ENCODE measurements at places on chromosomes 5 and 9.

GRCh38 chr5:96703384-96703920, 41.3 kb downstream of the CAST start:
- peak; percentile 36 for DNase-seq

GRCh38 chr9:135692410-135692809, 6.9 kb downstream of the SOHLH1 start:
- DNase-seq = peak; percentile 14

- no peak for DNase-seq
These were observed 196.6 kb upstream of the OTULINL start for GRCh38 chr5:14385019-14385418.

- DNase-seq = no peak
These were observed 72.7 kb downstream of the CERT1 start for GRCh38 chr5:75438722-75439121.

DNA sequence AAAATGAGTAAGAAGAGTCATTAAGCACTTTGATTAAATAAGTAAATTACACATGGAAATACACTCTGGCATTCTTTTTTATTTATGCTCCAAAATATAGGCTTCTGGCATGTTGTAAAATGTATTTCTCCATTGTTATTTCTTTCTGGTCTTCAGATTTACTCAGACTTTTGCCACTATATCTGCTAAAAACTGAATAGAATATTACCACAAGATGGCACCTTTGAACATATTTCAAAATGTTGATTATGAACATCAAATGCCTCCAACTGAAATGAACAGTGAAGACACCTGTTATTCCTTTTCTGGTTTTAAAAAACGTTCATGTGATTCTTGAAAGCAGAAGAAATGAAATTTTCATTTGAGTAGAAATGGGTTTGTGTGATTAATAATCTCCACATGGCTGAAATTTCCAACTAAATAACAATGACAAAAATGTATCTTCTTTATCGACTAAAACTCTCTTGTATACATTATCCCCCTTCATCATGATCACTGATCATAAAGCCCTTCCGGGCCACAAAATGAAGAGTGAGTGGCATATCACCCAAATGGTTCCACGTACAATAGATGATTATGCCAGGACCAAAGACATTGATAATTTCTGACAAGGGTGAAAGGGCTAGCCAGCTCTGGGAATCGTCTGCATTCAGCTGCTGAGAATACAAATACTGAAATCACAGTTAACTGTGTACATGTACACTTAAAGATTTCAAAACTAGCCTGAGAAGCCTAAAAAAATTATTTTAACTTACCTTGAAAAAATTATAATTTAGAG, 23.8 kb downstream of the TYRP1 start:
- no peak for DNase-seq

DNA sequence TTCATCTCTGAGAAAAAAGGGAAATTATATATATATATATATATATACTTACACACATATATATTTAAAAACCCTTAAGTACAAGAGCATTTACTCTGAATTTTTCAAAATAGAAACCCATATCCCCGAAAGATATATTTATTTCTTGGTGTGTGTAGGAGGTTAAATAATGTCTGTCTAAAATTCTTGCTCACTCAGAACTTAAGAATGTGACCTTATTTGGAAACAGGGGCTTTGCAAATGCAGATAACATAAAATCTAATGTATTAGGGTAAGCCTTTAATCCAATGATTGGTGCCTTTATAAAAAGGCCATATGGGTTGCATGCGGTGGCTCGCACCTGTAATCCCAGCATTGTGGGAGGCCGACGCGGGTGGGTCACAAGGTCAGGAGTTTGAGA, 517.3 kb upstream of the TLE4 start:
- DNase-seq = peak; percentile 18

DNA sequence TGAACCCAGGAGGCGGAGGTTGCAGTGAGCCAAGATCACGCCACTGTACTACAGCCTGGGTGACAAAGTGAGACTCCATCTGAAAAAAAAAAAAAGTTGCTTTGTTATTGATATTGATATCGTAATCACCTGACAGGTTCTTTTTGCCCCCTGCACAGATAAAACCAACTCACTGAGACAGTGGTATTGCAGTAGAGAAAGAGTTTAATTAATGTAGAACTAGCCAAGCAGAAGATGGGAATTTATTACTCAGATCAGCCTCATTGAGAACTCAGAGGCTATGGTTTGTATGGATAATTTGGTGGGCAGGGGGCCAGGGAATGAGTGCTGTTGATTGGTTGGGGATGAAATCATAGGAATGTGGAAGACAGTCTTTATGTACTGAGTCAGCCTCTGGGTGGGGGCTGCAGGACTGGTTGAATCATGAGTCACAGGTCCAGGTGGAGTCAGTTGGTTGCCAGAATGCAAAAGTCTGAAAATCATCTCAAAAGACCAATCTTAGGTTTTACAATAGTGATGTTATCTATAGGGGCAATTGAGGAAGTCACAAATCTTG, 35.8 kb upstream of the MEGF10 start:
- no peak for DNase-seq

GRCh38 chr9:85600675-85601263, 141.0 kb downstream of the AGTPBP1 start:
- DNase-seq = no peak

DNA sequence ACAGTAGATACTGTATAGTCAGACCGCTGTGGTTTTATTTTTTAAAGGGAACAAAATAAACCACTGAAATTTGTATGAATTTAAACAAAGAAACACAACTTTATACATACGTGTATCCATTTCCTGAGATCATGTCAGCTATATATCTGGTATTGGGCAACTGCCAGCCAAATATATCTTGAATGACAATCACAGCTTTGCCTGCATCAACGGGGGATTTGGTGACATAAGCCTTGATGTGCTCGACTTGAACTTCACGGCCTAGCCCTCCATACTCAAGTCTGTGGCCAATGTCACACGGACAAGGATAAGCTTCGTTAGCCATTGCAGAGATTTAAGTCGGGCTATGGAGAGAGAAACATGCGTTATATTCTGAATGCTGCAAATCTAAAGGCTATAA, 17.3 kb downstream of the CMBL start:
- no peak for DNase-seq

DNA sequence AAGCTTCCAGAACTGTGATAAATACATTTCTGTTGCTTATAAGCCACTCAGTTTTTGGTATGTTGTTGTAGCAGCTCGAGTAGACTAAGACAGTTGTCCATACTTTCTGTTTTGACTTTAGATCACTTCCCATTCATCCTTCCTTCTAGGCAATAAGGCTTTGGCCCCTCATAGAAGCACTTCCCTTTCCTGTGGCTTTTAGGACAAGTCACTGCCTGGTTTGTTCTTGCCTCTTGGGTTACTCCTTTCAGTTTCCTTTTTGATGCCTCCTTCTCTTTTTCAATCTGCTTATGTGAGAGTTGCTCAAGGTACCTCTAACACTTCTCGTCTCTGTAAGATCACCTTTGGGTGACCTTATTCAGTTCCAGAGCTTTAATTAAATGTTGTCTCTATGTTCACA, 72.4 kb upstream of the NTRK2 start:
- DNase-seq = peak; percentile 31

- no peak for DNase-seq
These were observed 5.6 kb upstream of the PURA start for GRCh38 chr5:140108093-140109017.

- no peak for DNase-seq
These were observed 28.2 kb downstream of the MEF2C start for GRCh38 chr5:88854769-88855168.

- DNase-seq = peak; percentile 81
These were observed 2.5 kb upstream of the ZNF367 start for GRCh38 chr9:96420468-96421219.

DNA sequence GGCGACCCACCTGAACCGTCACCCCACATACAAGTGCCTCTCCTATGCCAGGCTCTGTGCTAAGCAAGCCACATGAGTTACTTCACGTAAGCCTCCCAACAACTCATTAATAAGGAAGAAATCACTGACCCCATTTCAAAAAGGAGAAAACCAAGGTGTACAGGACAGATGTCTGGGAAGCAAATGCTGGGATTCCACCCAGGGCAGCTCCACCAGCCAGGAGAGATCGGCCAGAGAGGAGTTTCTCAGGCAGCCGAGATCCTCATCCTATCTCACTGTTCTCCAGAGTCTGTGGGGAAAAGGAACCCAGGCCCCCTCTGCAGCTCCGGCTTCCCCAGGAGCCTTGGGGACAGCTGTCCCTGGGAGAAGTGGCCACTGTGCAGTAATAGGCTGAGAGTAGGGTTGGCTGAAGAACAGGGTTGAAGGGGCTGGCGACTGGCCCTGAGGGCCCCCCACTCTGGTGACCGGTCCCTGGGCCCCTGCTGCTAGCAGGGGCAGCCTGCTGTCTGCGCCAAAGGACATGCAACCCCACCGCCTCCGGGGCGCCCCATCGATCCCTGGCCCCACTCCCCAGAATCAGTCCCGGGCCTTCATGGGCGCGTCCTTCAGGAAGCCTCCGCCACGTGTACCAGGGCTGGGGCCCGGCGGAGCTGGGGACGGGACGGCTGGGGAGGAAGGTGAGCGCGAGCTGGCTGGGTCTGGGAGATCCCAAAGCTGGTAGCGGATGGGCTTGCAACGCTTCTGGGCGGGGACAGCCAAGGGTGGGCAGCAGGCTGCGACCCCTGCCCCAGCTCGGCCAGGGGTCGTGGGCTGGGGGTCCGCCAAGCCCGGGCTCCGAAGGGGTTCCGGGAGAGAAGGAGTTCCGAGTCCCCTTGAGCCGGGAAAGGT, 44.1 kb upstream of the STXBP1 start:
- DNase-seq = no peak

- DNase-seq = no peak
These were observed 12.5 kb downstream of the MCTP1 start for GRCh38 chr5:95272316-95272929.

DNA sequence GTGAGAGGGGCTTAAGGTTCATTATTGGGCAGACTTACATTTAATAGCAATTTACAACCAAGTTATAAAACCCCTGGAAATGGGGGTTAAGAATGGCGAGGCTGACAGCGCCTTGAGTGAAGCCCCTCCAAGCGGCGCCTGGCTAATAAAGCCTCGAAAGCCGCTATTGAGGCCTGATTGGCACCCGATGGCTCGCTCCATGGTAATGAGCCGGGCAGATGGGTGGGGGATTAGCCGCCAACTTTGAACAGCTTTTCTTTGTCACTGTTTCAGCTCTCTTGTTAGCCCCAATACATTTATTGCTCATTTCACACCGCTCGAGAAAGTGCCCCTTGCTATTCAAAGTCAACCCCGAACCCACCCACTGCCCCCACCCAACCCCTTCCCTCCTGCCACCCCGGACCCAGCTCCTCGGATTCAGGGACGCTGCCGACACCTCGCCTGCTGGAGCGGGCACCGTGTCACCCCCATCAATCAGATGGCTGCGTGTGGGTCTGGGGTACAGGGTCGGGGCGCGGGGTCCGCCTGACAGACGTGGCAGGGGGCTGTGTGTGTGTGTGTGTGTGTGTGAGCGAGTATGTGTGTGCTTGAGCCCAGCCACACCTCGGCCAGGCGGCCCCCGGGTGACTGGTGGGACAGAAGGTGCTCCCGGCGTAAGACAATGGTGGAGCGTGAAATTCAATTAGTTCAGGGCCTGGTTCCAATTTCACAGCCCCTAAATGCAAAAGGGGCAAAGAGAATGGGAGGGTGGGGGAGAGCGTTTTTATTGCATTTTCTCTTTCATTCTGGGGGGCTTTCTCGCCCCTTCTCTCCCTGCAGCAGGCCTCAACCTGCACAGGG, 34.2 kb downstream of the ASS1 start:
- no peak for DNase-seq

- DNase-seq = no peak
These were observed 16.8 kb downstream of the KDM3B start for GRCh38 chr5:138369261-138369660.

DNA sequence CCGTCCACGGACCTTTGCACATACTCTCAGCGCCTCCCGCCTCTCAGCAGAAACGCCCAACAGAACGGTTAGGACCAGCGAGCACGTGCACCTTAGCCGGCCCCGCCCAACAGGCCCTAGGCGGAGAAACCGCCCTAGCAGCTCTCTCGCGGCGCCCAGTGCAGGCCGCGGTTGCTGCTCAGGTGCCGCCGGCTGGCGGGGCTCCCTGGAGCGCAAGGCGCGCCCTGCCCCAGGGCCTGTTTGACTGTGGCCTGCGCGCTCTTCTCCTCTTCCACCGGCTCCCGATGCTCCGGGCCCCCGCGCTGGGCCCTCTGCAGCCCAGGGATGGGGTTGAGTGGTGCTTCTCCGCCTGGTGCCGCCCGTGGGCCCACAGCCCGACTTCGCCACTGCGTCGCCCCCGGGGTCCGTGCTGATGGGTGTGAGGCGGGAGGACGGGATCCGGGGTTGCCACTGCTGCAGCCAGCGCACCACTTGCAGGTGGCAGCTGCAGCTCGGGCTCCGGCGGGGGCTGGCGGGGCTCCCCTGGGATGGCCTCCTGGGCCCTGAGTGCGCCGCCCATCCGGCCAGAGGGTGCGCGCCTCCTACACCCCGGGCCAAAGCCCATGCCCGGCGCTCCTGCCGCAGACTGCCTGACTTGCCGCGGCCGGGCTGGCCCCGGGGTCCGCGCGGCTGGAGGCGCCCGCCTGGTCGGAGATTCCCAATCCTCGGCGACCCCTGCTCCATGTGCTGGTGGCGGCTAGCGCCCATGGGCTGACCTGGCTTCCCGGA, 1889.4 kb upstream of the CDH9 start:
- no peak for DNase-seq

DNA sequence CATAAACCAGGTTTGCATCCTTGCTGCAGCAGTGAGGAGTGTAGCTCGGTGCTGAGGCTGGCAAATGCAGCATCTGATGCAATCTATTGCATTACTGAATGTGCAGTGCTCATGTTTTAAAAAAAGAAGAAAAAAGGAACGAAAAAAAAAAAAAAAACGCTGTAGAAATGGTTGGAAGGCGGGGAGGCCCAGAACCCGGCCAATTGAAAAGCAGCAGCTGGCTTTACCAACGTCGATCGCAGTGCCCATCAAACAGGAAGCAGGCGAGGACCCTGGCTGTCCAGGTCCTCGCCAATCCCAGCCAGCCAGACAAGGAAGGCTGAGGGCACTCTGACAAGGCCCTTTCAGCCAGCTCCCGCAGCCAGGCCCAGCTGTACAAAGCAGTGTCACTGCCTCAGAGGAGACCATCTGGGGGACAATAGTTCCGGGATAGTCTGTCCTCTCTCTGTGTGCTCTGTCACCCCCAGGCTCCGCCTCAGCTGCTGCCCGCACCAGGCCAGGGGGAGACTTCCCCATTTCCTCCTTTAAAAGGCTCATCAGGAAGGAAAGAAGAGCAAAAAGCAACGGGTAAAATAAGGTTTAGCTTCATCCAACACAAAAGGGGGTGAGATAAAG, 21.8 kb upstream of the CPEB4 start:
- no peak for DNase-seq

DNA sequence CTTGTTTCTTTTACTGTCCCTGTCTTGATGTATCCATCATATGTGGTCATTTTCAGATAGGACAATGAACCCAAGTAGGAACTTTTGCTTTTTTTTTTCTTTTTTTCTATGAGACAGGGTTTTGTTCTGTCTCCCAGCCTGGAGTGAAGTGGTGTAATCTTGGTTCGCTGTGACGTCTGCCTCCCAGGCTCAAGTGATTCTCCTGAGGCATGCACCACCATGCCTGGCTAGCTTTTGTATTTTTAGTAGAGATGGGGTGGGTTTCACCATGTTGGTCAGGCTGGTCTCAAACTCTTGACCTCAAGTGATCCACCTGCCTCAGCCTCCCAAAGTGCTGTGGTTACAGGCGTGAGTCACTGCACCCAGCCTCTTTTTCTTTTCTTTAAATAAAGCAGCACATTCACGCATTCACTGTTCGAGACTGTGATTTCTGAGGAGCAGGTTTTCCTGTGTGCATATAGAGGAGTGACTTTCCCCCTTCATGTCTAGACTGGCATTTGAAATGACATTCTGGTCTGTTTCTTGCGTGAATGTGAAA, 448.5 kb downstream of the KDM4C start:
- DNase-seq = no peak
